ENCODE measurements at places on chromosomes 1 and 21.

DNA sequence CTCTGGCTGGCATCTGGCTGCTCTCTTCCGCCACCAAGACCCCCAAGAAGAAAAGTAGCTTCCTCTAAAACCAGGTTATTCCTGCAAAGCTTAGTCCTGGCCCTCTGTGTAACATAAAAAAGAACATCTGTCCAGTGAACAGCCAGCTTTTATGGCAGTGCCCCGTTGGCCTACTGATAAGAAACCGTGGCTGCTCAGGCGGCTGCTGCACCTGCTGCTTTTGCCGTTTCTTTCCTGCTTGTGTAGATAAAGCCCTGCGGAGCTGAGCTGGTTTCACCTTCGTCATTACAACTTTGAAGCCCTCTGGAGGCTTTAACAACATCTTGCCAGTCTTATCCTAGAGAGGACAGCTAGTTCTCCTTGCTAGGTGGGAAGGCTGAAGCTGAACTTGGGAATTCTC lies 20.5 kb downstream of the ELAPOR1 start:
- no peak for DNase-seq

- DNase-seq = no peak
Measured at GRCh38 chr1:41558761-41559171, 74.3 kb upstream of the EDN2 start.

DNA sequence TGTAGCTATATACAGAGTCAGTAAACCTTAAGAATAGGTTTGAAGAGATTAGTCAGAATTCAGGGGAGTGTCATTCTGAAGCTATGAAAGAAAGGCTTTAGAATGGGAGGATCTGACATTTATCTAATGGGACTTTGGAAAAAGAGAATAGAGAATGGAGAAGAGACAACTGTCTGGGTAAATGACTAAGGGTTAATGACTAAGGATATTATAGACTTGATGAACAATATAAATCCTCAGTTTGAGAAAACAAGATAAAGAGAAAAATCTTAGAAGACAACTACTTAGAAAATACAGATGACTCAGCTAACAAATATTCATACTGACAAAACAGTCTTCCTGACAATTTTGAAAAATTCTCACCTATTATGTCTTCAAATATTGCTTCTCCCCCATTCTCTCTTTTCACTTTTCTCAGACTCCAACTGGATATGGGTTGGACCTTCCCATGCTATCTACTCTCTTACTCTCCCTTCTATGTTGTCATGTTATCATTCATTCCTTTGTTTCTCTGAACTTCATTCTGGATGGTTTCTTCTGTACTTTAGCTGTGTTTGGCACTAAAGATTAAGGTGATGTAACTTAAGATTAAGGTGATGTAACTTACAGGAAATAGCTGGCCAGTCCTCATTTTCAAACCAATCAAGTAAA lies 20.4 kb downstream of the SLC16A1 start:
- peak; percentile 89 for DNase-seq

- no peak for DNase-seq
Measured at GRCh38 chr1:243379208-243379607, 123.4 kb downstream of the SDCCAG8 start.

DNA sequence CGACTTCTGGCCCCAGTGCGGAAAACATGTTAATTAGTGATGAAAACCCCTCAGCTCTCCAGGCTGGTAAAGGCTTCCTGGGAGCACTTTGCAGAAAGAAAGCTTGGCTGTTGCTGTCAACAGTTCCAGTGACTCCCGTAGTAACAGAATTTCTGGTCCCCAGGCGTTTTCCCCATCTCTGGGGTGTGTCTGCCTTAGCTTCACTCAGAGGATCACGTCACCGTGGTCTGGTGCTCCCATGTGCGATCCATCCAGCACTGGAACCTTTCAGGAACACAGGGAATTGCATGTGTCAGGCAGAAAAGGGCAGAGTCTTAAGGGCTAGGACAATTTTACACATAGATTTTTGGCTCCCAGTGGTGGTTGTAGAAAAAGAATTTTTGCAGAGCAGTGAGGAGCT lies 470.4 kb upstream of the USP24 start:
- DNase-seq = no peak

GRCh38 chr1:181424786-181425403 lies 58.4 kb upstream of the CACNA1E start:
- DNase-seq = peak; percentile 74

DNA sequence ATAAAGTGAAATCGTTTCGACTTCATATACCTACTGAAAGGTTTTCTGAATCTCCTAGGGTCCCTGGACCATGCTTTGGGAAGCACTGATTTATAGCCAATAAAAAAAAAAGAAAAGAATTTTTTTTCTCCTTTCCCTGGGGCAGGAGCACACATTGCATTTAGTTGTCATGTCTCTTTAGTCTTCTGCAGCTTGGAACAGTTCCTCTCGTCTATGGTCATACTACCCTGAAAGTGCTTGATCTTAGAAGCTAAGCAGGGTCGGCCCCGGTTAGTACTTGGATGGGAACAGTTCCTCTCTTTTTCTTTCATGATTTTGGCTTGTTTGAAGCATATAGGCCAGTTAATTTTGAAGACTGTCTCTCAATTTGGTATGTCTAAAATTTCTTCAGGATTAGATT lies 3.7 kb upstream of the SERPINC1 start:
- no peak for DNase-seq

GRCh38 chr1:230114237-230114651 lies 47.2 kb downstream of the GALNT2 start:
- DNase-seq = peak; percentile 82

DNA sequence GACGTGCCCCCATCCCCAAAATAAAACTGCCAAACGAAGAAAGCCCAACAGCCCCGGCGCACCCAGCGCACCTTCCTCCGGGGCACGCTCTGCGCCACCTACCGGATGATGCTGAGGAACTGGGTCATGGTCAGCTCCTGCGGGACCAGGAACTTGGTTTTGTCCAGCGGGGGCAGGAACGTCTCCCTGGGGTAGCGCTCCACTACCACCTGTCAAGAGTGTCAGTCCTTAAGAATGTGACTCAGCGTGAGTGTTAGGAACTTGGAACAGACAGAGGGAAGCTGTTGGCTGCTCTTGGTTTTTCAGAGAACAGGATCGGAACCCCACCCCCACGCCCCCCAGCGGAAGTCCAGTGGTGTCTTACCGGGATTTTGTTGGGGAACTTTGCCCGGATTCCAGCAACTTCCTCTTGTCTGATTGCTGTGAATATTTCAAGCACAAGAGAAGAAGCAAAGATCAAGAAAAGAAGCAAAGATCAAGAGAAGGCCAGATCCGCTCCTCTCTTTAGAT lies 431 bp downstream of the MAP1LC3C start:
- peak; percentile 79 for DNase-seq

Data from choroid plexus epithelial cell (primary cell).